HEK293T (cell line): ENCODE measurements at places on chromosomes 13 and 19.

- DNase-seq: no peak
Observed at GRCh38 chr13:32917504-32917903, 98.7 kb upstream of the KL start.

DNA sequence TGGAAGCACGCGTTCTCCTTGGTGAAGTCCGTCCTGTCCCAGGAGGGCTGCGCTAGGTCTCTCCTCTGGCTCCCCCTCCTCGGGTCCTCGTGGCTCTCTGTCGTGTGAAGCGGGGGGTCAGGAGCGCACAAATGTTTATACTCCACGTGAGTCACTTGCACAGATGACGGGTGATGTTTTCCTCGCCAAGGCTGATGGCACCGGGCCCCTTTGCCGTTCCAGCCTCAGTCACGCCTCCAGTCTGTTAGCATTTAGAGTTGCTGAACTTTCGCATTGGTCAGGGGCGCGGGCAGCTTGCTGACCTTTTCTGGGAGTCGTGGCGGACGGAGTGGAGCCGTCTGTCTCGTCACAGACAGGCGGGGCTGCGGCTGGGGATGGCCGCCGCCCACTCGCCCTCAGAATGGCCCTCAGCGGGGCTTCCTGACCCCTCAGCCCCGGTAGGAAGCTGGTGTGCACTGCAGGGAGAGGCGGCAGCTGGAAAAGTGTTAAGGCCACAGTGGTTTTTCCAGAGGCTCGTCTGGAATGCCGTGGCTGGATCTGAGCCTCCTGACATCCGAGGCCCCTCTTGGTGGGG lies 13.7 kb downstream of the KLHL26 start:
- no peak for DNase-seq

- DNase-seq: no peak
Observed at GRCh38 chr19:51799034-51799773, 4.2 kb downstream of the FPR3 start.

GRCh38 chr13:31431722-31432137 lies 232.0 kb downstream of the B3GLCT start:
- peak; percentile 58 for DNase-seq

DNA sequence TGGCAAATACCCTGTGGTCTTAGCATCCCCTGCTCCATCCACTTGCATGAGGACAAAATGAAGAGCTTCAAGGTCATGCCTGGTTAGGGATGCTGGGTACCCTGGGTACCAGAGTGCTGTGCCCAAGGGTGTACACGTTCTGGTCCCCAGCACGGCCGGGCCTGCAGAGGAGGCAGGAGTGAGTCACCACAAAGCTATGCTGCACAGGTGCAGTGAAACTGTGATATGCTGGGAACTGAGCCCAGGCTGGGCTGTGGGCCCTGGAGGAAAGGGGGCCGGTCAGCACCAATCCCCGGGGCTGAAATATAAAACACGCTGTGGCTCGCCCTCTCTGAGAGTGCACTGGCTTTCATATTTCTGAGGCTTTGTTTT lies 95.1 kb downstream of the TSHZ3 start:
- no peak for DNase-seq

GRCh38 chr13:37617173-37617572 lies 18.6 kb upstream of the POSTN start:
- no peak for DNase-seq

GRCh38 chr13:40026174-40026585 lies 370.7 kb downstream of the COG6 start:
- DNase-seq: no peak

DNA sequence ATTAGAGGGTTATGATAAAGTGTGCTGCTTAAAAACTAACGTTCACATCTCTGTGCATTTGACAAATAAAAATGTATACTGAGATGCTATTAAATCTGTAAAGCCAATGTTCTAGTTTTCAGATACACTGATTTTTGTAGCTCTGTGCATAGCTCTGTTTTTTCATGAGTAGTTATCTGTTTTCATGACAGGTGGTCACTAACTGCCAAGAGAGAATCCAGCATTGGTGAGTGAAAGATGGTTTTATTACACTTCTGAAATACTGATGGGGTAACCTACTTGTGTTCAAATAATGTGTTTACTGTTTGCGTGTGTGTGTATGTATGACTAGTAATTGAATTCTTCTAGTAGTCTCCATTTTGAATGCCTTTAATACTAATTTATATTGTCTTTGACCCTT lies 29.0 kb downstream of the URI1 start:
- no peak for DNase-seq

GRCh38 chr13:59748046-59748445 lies 415.7 kb downstream of the DIAPH3 start:
- DNase-seq: no peak

DNA sequence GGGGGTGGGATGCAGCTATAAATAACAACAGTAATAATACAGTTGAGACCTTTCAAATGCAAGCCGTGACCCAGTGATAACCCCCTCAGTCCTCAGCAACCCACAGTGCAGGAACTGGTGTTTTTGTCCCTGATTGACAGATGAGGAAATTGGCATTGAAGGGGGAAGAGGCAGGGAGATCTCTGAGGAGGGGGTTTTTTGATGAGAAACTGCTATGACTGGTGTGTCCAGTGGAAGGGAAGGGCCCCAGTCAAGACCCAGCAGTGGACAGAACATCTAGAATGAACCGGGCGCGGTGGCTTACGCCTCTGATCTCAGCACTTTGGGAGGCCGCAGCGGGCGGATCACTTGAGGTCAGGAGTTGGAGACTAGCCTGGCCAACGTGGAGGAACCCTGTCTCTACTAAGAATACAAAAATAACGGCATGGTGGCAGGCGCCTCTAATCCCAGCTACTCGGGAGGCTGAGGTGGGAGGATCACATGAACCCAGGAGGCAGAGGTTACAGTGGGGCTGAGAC lies 1.9 kb downstream of the MAP1S start:
- no peak for DNase-seq

- no peak for DNase-seq
Observed at GRCh38 chr13:36343766-36344165, 2.4 kb downstream of the SPART start.

DNA sequence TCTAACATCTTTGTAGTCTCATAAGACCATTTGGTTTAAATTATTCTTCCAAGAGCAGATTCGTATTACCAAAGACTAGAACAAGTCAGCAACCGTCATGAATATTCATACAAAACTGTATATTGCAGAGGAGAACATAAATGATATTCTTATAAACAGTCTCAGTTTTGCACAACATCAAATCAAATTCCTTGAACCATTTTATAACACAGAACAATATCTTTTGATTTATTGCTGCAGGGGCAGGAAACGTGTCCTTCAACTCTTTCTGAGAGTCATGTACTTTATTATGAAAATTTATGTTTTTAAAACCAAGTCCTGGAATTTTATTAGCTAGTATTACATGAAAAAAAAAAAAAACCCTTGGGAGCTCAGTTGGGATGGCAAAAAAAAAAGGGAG lies 26.2 kb downstream of the SIGLECL1 start:
- no peak for DNase-seq

- no peak for DNase-seq
Observed at GRCh38 chr19:5691822-5692722, 2.0 kb downstream of the RPL36 start.

DNA sequence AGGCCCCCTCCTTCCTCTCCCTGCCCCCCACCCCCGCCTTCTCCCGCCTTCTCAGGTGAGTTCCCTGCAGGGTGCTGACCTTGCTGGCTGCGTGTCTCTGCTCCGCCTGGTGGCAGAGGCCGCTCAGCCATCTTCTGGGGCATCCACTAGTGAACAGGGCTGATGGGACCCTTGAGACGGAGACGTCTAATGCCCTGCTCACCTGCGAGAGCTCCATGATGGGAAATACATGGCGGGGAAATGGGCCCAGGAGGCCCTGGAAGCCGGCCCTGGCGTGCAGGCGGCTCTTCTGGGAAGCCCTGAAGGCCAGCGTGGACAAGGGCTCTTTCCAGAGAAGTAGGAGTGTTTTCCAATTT lies 15.2 kb upstream of the F7 start:
- DNase-seq: no peak

DNA sequence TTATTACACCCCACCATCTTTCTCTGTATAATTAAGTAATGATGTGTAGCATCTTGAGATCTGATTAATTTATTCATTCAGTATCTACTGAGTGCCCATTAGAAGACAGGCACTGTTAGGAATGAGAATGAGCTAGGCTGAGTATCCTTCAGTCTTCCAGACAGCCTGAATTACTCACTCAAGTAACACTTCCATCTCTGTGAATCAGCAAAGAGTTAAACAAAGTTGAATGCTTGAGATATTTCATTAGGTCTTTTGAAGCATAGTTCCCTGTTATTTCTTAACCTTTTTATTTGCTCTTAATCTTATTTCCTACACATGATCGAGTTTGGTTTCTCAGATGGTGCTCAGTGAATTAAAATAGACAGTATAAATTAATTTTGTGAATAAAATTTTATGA lies 413.7 kb downstream of the DCT start:
- DNase-seq: no peak

DNA sequence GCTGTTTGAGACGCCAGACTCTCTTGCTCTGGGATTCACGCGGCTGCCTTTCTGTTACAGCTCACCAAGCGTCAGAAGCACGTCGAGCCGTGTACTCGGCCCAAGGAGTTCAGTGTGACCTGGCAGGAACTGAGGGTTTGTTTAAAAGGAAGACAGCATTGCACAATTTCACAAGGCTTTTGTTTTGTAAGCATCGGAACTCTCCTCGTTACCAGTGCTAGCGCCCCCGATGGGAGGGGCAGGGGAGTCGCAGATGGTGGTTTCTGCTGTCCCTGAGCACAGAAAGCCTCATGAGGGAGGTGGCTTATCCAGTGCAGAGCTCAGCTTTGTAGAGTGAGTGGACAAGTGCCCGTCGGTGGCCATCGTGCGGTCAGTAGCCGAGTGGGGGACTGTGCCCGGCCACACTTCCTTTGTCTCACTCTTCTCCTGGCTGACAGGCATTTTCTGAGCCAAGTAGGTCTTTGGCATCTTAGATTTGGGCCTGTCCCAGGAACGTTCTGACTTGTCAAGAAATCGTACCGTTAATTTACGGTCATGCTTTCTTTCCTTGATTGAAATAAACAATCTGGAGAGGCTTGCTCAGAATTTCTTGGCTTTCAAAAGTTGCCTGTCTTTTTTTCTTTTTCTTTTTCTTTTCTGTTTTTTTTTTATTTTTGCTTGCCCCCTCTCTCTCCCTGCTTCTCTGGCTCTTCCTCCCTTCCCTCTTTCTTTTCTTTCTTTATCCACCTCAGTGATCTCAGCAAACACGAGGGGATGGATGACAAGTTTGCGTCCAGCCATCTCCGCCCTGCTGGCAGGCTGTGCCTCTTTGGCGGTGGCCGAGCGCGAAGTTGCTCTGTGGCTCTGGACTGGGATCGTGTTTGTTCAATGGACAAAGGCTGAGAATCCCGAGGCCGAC lies 7.7 kb downstream of the KDM4B start:
- DNase-seq: peak; percentile 66

GRCh38 chr19:4707956-4708650 lies 15.5 kb downstream of the DPP9 start:
- no peak for DNase-seq

- no peak for DNase-seq
Observed at GRCh38 chr13:60407095-60407494, 10.1 kb downstream of the TDRD3 start.

GRCh38 chr13:66659701-66660467 lies 570.3 kb downstream of the PCDH9 start:
- DNase-seq: peak; percentile 56

- peak; percentile 80 for DNase-seq
Observed at GRCh38 chr19:8304841-8305621, 3.1 kb downstream of the CD320 start.

- peak; percentile 99 for DNase-seq
Observed at GRCh38 chr19:2151339-2152229, at the start of gene AP3D1. AP3D1 (minus strand) TSS chr19:2151566; CDS start chr19:2151334, 232 bp downstream.

DNA sequence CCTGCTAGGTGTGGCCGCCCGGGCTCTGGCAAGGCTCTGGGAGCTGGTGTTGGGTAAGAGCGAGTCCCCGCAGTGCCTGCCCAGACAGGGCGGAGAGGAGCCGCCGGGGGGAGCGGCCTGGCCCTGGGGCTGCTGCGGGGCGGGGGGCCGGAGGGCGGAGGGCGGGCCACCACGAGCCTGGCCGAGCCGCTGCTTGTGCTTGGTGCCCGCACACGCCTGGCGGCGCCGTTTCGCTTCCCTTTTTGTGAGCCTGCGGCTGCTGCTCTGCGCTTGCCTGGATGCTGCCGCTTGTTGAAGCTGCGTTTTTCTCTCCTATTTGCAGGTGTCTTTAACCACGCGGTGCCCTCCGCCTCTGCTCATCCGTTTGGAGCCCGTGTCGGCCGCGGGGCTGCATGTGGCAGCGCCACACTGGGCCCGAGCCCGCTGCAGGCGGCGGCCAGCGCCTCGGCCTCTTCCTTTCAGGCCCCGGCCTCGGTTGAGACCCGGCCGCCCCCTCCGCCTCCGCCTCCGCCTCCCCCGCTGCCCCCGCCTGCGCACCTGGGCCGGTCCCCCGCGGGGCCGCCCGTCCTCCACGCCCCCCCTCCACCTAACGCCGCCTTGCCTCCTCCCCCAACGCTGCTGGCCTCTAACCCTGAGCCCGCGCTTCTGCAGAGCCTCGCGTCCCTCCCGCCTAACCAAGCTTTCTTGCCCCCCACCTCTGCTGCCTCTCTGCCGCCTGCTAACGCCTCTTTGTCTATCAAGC lies 8.5 kb downstream of the PLEKHJ1 start:
- no peak for DNase-seq

DNA sequence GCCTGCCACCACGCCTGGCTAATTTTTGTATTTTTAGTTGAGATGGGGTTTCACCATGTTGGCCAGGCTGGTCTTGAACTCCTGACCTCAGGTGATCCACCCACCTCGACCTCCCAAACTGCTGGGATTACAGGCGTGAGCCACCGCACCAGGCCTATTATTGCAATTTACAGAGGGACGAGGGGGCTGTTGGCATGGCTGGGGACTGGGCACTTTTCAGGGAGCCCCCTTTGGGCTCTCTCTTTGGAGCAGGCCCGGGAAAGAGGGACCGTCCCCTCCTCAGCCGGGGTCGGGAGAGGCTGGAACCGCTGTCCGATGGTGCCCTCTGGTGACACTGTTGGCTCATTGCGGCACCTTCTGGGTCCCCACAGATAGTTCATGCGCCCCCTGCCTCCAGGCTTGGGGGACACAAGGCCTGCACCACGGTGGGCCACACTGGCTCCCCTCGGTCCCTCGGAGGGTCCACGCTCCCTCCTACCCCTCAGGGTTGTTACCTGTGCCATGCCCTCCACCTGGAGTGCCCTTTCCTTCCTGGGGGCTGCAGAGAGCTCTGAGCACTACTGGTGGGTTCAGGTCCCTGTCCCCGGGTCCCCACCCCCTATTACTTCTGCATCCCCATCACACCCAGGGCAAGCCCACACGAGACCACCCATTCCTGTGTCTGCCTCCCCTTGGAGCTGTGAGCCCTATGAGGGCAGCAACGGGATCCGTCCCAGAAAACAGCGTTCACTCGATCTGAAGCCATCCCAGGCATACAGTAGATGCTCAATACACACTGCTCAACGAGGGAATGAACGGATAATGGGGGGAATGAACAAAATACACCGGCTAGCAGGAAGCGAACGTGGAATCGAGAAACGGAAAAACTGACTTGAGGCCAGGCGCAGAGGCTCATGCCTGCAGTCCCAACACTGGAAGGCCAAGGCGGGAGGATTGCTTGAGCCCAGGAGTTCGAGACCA lies 12.5 kb downstream of the FEM1A start:
- peak; percentile 75 for DNase-seq

- DNase-seq: no peak
Observed at GRCh38 chr13:91238036-91238435, 109.5 kb upstream of the MIR17HG start.
